Activated T-cell treated with anti-CD3 and anti-CD28 coated beads for 48 hours (primary cell): ENCODE measurements at places on chromosomes 5 and 9.

DNA sequence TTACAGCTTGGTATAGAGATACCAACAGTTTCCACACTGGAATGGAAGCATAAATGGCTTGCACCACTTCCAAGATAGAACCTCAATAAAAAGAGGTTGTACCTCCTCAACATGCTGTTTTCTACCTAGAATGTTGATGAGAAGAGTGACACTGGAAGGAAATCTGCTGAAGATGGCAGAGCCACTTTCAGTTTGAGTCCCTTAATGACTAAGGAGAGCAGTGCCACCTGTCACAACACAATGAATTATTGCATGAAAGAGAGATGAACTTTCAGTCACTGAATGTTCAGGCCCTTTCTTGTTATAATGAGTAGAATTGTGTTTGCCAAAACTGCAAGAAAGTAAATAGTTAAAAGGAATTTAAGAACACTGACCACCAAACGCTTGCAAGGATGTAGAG is 958.5 kb downstream of the DTWD2 start:
- no peak for DNase-seq

- no peak for DNase-seq
Measured at GRCh38 chr5:108367679-108368334, 14.1 kb downstream of the FBXL17 start.

DNA sequence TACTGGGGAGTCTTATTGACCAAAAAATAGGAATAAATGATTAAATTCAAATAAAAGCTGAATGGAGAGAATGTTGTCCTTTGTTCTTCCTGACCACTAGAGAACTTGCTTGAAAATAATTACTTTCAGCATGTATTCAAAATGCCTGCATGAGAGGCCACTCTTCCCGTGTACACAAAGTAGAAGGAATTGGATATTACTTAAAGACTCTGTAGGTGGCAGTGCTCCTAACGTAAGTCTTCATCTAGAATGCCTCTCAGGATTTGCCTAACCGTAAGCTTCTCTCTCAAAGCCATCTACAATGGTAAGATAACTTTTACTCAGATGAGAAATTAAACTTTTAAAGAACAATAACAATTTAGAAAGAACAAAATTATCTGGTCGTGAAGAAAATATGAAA is 620.0 kb upstream of the CCNG1 start:
- DNase-seq, result no peak

- peak; percentile 69 for DNase-seq
Measured at GRCh38 chr9:127503947-127504886, 52.9 kb downstream of the LRSAM1 start.

DNA sequence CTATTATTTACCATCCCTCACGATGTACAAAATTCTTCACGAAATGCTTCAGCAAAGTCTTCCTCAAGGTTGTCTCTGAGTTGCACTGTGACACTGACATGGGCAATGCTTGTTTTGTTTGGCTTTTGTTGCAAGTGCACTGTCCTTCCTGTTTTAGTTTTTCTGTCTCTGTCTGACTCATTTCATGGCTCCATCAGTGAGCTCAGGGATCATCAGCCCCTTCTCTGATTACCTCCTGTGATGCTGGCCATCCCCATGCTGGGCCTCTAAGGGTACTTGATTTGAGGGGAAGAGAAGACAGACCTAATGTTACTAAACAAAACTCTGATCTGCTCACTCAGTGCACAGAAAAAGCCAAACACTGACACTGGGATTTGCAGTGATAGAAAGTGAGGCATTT is 37.6 kb upstream of the STX17 start:
- no peak for DNase-seq

DNA sequence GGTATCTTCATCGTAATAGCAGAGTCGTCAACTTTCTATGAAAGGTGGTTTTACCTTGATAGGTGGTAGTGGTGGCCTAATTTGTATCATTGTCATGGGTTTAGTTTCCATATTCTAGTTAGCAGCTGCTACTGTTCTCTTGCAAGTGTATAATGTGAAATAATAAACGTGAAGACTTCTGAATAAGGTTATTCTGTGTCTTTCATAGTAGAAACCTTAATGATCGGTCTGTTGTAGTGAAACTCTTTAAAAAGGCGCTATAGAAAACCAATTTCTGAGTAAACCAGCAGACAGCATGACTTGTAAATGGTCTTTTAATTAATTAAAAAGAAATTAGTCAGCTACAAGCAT is 1.6 kb downstream of the SET start:
- no peak for DNase-seq

GRCh38 chr5:64792469-64792868 is 23.7 kb downstream of the CWC27 start:
- DNase-seq, result no peak

- DNase-seq, result no peak
Measured at GRCh38 chr9:37706290-37706689, 47.3 kb upstream of the TRMT10B start.
